ENCODE measurements at places on chromosomes 4 and X.
A peak's percentile ranks its signal among the peaks of the same experiment; 100 is the strongest.

DNA sequence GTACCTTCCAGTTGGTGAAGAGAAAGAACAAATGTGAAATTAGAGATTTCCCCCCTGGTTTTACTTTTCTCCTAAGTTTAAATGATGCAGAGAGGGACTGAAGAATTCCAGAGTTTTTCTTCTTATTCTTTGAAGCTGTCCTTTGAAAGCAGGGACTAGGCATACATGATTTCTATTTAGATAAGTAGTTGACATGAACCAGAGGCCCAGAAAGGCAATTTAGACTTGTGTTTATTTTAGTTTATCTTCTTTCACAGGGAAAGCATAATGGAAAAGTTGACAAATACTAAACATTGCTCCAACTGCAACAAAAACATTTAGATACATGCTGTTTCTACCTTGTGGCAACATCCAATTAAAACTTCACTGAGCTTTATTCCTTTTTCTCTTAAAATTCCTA, 32.0 kb downstream of the PTPN13 start:
- DNase-seq: no peak

GRCh38 chr4:110005461-110006056, 92.9 kb downstream of the EGF start:
- peak; percentile 74 for DNase-seq

DNA sequence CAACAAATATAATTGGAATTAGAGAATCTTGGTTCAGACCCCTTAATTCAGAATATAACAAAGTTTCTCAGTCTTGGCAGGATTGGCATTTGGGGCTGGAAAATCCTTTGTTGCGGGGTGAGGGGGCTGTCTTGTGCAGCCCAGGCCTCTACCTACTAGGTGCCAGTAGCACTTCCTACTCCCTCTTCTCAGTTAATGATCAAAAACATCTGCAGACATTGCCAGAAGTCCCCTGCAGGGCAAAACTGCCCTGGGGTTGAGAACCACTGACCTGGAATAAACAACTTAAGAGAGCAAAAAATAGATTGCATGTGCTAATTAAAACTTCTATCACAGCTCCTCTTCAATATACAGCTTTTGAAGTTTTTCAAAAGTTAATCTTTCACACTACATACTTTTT, 36.7 kb upstream of the CXorf38 start:
- DNase-seq: no peak

- DNase-seq: no peak
These were observed 447.5 kb downstream of the NKX6-1 start for GRCh38 chr4:84051639-84052038.

DNA sequence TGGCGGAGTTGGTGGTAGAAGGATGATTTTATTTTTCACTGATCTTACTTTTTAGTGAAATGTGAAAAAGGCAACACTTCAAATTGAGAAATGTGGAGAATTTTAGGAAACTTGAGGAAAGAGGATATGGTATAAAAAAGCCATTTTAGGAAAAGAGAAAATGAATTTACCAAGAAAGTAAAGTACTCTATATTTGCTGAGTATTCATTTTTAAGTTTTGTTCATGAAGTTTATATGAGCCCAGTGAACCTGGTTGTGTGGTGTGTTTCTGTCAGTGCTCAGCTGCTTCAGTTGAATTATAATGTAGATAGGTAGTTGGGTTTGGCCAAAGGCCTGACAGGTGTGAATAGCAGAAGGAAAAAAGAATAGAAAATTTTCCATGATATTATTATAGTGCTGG, 345.5 kb upstream of the FSTL5 start:
- no peak for DNase-seq

GRCh38 chrX:13091111-13091765, 46.8 kb upstream of the FAM9C start:
- DNase-seq: no peak

- peak; percentile 18 for DNase-seq
These were observed 231.7 kb downstream of the FBXW7 start for GRCh38 chr4:152304220-152304619.

- DNase-seq: no peak
These were observed 897.9 kb upstream of the FTHL17 start for GRCh38 chrX:31969714-31970113.

GRCh38 chr4:170805352-170805751, 715.6 kb upstream of the AADAT start:
- no peak for DNase-seq

DNA sequence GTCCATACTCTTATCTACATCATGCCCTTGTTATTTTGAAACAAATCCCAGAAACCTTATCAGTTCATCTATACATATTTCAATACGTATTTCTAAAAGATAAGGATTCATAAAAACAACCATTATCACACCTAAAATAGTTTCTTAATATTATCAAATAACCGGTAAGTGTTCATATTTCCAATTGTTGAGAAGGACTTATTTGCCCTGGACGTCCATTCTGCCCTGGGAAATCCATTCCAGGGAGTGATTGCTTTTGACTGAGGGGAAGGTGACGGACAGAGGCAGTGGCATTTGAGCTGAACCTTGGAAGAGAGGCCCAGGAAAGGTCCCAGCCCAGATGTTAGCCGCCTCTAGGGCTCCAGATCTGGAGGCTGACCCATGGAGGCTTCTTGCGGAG, 49.6 kb downstream of the STARD8 start:
- no peak for DNase-seq

DNA sequence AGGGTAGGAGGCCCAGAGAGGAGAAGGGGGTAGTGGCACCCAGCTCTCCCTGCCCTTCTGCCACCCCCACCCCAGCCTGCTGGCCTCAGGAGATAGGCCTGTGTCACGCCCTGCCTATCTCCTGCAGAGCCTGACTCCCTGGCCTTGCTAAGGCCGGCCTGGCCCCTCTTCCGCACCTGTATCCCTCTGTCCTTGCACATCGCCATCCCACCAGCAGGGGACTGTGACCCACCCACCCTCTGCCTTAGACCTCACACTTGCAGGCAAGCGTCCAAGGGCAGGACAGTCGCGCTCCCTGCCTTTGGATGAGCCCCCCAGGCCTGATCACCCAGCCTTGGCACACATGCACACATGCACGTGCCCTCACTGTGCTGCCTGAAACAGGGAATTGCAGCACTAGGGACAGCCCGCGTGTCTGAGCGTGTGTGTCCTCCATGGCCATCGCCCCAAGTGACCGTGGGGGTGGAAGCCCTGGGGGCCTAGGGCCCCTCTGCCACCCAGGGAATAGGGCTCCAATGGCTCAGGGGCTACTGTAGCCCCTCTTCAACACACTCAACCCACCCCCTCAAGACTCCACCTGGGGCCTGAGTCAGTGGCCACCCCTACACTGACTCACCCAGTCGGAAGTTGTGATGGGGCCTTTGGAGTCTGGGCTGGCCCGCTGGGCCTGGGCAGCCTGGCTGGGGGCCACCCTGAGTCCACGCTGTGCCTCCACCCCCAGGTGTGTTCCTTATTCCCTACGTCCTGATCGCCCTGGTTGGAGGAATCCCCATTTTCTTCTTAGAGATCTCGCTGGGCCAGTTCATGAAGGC, 2.1 kb downstream of the SLC6A8 start:
- no peak for DNase-seq

GRCh38 chrX:112774651-112775293, 65.9 kb downstream of the AMOT start:
- DNase-seq: no peak

DNA sequence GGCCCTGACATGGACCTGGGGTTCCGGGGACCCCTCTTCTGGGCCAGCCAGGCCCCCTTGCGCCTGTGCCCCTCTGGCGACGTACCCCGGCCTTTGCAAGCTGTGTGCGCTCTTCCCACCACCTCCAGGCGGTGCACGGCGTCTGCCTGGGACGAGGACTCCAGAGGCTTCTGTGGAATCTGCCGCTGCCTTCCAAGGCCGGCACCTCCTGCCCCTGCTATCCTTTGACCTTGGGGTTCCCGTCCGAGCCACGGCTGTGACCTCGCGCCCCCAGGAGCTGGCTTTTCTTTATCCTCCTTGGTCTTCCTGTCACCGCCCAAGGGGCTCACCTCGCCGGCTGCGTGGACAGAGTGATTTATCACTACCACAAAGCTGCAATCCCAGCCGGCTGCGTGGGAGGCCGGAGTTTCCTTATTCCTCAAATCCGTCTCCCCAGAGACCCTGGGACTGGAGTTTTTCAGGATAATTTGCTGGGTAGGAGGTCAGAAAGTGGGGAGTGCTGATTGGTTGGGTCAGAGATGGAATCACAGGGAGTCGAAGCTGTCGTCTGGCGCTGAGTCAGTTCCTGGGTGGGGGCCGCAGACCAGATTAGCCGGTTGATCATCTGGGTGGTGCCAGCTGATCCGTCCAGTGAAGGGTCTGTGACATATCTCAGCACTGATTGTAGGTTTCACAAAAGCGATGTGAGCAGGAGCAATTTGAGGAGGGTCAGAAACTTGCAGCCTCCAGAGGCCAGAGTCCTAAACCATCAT, 19.8 kb upstream of the PLCXD1 start:
- no peak for DNase-seq

GRCh38 chrX:120262859-120263708, 12.5 kb downstream of the ZBTB33 start:
- no peak for DNase-seq

DNA sequence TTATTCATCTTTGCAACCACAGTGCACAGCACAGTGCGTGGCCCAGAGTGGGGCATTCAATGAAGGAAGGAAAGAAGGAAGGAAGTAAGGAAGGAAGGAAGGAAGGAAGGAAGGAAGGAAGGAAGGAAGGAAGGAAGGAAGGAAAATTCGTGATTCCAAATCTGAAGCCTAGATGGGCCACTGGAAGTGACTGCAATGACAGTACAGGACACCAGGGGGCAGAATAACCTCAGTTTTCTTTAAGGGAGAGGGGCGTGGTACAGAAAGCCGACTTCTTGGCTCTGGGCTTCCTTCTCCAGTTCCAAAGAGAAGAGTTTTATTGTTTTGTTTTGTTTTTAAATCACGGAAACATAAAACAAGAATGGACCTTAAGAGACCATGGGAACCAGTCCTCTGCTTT, 47.8 kb downstream of the APLN start:
- DNase-seq: peak; percentile 36

- no peak for DNase-seq
These were observed 69.1 kb downstream of the MOSPD2 start for GRCh38 chrX:14942341-14942740.

DNA sequence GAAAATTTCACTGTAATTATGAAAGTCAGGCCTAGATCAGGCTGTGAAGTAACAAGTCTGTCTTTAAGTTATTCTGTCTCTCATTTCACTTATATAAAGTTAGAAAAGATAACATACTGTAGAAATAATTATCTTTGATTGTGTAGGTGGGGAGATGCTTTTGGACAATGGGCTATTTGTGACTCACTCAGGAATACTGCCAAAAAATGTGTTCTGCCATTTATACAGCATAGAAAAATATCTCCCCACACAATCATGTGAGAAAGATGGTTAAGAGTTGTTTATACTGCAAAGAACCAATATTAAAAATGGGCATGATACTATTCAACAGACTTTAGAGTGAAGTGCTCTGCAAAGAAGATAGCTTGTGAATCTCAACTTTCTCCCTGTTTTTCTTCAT, 95.0 kb upstream of the GABRA2 start:
- no peak for DNase-seq

DNA sequence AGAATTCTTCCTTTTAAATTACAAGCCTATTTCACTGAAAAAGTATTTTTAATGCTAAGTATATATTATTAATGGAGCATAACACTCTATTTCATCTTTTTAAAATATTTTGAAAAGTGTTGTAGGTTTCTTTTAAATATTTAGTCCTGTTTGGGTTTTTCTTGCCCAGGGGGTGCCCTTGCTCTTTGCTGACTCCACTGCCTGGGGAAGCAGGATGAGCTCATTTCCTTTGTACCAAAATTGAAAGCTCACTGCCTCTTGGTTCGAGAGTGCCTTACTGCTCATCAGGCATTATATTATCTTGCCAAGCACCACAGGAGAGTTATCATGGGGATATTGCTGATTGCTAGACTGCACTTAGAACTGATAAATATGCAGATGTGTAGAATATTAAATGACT, 819.2 kb downstream of the PCDH18 start:
- no peak for DNase-seq

- no peak for DNase-seq
These were observed 1.2 kb upstream of the PHKA2 start for GRCh38 chrX:18985186-18985435.

DNA sequence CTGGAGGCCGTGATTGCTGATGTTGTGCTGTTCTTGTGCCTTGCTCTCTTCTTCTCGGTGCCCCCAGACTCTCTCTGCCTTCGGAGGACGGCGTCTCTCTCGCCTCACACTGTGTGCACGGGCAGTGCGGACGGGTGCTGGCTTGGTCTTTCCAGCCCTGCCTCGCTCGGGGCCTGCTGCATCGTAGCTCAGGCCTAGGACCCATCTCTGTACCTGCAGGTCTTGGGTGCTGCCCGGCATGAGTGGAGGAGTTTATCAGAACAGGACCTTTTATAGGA, 18.2 kb downstream of the RGS12 start:
- DNase-seq: no peak

DNA sequence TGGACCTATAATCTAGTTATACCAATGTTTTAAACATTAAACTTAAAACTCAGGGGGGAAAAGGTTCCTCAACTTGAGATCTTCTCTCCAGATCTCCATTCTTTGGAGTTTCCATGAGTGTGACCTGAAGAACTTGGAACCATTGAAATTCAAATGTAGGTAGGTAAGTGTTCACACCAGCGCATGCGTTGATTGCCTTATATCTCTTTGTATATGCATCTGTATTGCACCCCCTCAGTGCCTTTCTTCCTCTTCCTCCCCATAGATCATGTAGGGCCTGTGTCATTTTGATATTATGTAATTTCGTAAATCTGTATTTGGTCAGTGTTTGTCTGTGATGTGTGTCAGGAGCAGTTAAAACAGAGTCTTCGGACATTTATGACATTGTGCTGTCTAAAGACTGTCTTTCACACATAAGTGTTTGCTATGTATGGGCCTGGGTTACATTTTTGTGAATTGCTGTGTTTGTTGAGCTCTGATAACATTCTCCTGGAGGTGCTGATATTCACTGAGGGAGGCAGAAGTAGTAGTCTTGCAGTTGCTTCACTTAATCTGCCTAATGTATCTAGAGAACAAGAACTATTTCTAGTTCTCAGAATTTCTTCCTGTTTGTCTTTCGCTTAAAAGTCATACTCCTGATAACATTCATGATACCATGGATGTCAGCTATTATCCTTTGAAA, 126.3 kb downstream of the RAP1GDS1 start:
- no peak for DNase-seq

GRCh38 chrX:134631426-134632346, 26.6 kb downstream of the PLAC1 start:
- peak; percentile 90 for DNase-seq

DNA sequence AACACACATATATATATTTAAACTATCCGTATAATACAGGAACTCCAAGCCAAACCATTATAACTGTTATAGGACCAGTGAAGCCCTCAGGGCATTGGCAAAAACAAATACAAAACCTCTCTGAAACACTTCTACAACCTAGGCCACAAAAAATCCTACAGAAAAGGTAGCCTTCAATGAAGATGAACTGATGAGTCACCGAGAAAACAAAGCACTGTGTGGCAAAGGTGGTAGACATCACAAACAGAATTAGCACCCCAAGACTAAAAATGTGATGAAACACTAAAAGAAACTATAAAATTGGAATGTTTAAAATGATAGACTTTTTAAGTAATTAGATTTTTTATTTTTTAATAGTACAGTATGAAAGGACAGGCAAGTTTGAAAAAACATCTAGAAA, 5.5 kb upstream of the HSPA4L start:
- DNase-seq: no peak

GRCh38 chr4:82268050-82268825, 105.6 kb downstream of the HNRNPD start:
- peak; percentile 62 for DNase-seq

All from AG10803 (cell line).